ENCODE measurements at places on chromosomes 2 and 18.
A peak's percentile ranks its signal among the peaks of the same experiment; 100 is the strongest.

DNA sequence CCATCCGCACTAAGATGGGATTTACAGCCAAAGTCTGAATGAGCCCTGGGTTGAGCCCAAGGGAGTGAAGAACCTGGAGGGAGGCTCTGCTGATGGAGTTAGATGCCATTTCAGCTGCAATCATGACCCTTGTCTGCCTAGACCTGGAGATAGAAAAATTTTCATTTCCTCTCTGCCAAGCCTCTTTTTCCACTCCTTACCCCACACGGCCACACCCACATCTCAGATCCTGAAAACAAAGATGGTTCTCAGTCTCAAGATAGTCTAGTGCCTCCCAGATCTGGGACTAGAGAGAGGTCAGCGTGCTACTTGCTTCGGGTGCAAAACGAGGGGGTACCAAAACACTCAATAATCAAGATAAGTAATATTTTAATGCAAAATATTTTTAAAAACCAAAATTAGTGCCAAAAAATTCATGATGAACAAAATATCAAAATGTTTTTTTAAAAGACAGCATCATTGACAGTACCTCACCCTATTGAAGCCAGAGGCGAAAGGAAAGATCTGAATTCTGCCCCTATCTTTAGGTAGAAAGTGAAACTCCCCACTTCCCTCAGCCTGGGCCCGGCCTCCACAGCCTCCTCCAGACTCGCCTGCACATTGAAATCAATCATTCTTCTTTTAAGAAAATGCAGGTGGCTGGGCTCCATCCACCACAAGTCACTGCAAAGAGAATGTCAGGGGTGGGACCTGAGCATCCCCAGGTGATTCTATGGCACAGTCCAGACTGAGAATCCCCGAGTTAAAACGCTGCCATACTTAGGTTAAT, 57.8 kb upstream of the GPR45 start:
- DNase-seq: no peak

DNA sequence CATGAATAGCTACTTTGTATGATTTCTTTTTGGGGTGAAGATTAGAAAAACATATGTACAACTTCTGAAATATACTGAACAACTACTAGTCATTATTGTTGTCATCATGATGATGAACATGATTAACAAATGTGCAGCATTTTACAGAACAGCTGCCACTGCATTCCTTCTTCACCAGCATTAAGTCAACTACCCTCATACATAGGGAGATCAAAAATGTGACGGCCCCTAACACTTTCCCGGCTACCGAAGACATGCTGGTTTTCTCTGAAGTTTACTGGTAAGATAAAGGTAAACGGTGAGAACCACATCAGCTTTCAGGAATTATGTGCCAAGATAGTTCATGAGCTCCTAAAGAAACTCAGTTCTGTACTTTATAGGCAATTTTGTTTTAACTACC, 121.0 kb upstream of the LRATD1 start:
- no peak for DNase-seq

DNA sequence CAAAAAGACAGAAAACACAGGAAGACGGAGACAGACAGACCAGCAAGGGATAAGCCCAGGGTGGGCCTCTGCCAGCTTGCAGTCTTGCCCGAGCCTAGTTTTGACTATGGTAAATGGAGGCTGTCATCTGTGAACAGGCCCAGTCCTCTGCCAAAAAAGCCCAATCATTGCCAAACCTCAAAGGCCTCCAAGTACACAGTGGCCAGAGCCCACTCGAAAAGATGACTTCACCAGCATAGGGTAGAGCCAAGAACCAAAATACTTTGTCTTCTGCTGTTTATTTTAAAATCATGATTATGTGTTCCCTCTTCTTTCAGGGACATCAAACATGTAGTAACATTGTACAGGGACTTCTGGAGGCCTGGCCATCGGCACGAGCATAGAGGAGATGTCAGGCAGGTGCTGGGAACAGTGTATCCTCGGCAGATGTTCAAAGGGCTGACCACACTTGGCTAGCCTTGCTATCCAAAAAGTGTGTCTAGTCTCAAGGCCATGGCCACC, 66.0 kb downstream of the TTC32 start:
- DNase-seq: no peak

DNA sequence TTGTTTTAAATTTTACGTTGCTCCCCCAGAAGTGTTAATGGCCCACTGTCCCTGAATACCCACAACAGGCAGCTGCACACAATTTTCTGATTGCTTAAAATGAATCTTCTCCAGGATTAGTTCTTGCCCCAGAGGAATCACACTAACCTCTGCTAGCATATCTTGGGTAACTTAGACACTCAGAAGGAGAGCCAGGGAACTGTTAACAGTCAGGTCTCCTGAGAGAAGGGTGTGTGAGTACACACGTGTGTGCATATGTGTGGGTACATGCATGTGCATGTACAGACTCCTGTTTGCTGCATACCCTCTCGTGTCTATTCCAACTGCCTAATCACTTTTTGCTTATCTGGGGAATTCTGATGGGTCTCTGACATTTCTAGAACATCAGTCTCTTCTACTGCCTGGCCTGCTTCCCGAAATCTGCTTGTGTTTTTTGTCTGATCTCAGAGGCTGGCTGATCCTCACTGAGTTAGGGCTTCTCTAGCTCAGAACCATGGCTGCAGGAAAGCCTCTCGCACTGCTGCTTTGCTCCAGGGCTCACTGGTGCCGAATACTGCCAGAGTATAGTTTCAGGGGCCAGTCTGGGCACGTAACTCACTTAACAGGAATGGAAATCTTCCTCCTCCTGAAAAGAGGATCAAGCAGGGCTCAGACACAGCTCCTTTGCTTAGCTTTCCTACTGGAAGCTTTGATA, 62.8 kb downstream of the PRELID3A start:
- no peak for DNase-seq

GRCh38 chr2:180075870-180076269, 68.8 kb upstream of the CWC22 start:
- no peak for DNase-seq

- no peak for DNase-seq
Observed at GRCh38 chr2:202019689-202020450, 13.8 kb upstream of the FZD7 start.

DNA sequence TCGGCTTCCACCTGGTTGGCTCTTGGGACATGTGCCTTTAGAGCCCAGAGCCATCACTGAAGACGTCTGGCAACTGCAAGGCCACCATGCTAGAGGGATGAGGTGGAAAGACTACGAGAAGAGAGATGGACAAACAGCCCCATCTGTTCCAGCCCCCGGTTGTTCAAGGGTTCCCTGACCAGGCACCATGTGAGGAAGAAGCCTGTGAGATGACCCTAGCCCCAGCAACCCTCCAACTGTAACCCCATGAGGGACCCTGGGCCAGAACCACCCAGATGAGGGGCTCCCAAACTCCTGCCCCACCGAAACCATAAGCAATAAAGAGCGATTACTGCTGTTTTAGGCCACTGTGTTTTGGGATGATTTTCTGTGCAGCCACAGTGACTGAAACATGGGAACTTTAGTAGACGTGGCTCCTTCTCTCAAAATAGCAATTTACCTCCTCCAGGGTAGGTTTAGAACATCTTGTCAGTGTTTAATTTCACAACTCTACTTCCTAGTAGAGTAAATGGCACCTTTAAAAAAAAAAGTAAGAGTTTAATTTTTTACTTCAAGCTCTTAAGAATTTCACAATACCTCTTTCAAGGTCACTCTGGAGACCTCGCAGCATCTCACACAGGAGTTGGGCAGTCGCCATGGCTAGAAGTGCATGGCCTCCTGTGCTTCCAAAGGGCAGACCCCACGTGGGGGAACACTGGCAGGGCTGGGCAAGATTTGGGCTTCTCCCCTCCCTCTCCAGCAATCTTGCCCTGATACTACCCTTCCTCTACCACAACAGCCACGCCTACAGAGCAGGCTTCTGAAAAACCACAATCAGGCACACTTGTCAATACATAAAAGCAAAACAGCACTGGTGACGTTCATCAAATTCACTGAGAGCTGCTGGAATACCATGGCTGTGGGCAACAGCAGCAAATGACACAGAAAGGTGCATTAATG, 48.8 kb downstream of the TMEM163 start:
- peak; percentile 20 for DNase-seq

DNA sequence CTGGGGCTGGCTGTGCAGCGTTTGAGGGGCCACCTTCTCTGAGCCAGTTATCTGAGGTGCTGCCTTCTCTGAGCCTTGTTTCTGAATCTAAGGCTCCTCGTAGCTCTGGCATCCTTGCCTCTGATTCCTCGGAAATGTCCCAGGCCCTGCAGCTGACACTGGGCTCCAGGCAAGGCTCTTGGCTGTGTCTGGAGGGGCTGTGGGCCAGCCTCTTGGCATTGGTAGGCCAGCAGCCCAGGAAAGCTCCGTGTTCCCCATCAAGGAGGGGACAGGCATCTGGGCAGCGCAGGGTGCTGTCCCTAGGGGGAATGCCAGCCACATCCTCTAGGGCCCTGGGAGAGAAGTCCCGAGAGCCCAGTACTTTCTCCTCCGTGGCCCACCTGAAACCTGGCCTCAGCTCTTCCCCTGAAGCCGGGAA, 40.7 kb upstream of the TAF1B start:
- no peak for DNase-seq

DNA sequence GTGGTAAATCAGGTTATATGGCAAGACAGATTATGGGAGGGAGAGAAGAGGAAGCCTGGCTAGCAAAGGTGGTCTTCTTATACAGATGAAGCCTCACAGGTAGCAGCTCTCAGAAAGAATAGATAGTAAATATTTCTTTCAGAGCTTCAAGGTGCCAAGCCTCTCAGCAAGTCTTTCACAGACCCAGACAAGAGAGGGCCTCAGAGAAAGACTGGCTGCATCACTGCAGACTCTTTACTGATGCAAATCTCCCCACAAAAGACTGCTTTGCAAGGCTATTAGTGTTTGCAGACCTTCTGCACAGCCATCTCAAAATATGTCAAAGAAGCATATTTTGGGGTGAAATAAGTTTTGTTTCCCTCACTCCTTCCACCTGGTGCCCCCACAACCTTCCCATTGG, 372.4 kb upstream of the RND3 start:
- no peak for DNase-seq

GRCh38 chr2:64804651-64805050, 150.9 kb upstream of the SERTAD2 start:
- no peak for DNase-seq

GRCh38 chr2:29703336-29703735, 218.1 kb downstream of the ALK start:
- no peak for DNase-seq

- DNase-seq: no peak
Observed at GRCh38 chr2:205011031-205011430, 465.8 kb downstream of the PARD3B start.

DNA sequence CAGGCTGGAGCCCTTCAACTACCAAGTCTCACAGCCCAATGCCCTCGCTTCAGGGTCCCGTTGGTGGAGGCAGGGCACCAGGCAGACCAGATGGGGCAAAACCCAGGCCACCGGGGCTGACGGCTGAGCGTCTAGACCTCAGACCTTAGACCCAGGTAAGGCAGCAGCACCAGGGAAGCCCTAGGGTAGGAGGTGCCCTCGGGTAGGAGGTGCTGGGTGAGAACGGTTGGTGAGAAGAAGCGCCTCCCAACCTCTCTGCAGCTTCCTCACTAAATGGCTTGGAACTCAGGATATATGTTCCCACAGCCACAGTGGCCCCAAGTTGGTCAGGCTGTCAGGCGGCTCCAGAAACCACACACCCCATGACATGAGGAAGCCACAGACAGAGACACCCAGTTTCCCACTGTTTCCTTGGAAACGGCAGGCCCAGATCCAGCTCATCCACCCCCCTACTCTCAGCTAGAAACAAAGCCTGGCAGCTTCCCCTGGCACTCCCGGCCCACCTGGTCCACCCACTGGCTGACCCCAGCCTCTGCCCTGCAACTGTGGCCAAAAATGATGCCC, 13.1 kb upstream of the MLPH start:
- no peak for DNase-seq

DNA sequence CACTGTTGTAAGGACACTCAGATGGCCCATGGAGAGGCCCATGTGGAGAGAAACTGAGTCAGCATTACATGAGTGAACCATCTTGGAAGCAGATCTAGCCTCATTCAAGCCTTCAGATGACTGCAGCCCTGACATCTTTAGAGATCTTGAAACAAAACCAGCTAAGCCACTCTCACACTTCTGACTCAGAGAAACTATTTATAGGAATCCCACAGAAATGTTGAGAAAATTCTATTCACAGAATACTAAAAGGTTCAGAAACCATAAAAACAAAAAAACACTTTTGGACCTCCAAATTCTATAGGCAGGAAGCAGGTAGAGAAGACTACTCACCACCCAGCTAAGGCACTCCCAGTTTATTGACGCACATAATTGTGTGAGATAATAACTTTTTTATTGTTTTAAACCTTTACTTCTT, 8.7 kb downstream of the TMEM169 start:
- DNase-seq: no peak

- DNase-seq: no peak
Observed at GRCh38 chr2:159617100-159617499, 752 bp upstream of the BAZ2B start.

DNA sequence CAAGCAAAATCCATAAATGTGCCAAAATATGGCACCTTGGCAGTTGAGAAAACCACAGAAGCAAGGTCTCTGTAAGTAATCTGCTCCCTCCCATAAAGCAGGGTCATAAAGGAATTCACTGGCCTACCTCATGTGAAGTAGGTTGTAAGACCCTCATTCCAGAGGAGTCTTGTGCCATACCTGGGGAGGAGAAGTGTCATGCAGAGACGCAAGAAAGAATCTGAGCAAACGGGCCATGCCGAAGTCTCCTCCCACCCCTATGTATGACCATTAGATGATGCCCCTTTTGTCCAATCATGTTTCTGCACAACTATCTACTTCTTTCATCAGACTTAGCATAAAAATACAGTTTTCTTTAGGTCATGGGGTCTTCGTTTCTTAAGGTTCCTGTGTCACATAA, 14.6 kb downstream of the NMUR1 start:
- DNase-seq: no peak

All from activated T-cell treated with anti-CD3 and anti-CD28 coated beads for 24 hours (primary cell).